ENCODE measurements at places on chromosomes 13 and 19.

GRCh38 chr19:47370045-47370611 is 21.0 kb downstream of the DHX34 start:
- peaks cover 47% of the 10 kb centered on the region for H3K36me3 ChIP-seq
- H3K27ac ChIP-seq, result no peak overlapping the region
- no peaks in the 10 kb centered on the region for H3K27me3 ChIP-seq

GRCh38 chr13:33053397-33054066 is 37.3 kb downstream of the KL start:
- no peaks in the 10 kb centered on the region for H3K36me3 ChIP-seq
- no peak overlapping the region for H3K4me3 ChIP-seq
- H3K27ac ChIP-seq, result no peak overlapping the region
- H3K4me1 ChIP-seq, result no peaks in the 10 kb centered on the region
- peaks cover 17% of the 10 kb centered on the region for H3K27me3 ChIP-seq
- no peak for DNase-seq

- H3K4me1 ChIP-seq, result peaks cover 7% of the 10 kb centered on the region
- H3K36me3 ChIP-seq, result peaks cover 3% of the 10 kb centered on the region
- peaks cover 47% of the 10 kb centered on the region for H3K27me3 ChIP-seq
- H3K4me3 ChIP-seq, result peak overlapping the region; percentile 21
- H3K27ac ChIP-seq, result no peak overlapping the region
- no peak for DNase-seq
Measured at GRCh38 chr19:53849237-53849676, 18.4 kb upstream of the MYADM start.

- H3K27ac ChIP-seq, result no peak overlapping the region
- H3K4me1 ChIP-seq, result no peaks in the 10 kb centered on the region
- no peak for DNase-seq
- no peaks in the 10 kb centered on the region for H3K36me3 ChIP-seq
Measured at GRCh38 chr13:82627183-82627582, 1255.1 kb downstream of the SLITRK1 start.

DNA sequence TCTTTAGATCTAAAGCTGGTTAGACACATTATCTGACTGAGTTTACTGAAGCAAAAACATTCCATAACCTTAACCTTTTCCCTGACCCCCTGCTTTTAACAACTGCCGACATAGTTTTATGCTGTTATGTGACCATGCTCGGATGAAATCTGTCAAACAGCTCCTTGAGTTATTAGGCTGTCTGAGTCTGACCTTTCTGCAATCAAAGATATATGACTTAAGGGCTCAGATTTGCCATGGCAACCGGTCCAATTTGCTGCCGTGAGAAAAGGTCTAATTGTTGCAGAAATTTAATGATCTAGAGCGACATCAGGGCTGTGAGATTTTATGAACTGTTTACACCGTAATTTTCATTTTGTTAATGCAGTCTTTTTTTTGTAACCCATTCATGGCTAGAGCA is 61.8 kb downstream of the URI1 start:
- H3K27me3 ChIP-seq, result no peaks in the 10 kb centered on the region
- H3K36me3 ChIP-seq, result peaks cover 15% of the 10 kb centered on the region
- H3K4me1 ChIP-seq, result peaks cover 24% of the 10 kb centered on the region

DNA sequence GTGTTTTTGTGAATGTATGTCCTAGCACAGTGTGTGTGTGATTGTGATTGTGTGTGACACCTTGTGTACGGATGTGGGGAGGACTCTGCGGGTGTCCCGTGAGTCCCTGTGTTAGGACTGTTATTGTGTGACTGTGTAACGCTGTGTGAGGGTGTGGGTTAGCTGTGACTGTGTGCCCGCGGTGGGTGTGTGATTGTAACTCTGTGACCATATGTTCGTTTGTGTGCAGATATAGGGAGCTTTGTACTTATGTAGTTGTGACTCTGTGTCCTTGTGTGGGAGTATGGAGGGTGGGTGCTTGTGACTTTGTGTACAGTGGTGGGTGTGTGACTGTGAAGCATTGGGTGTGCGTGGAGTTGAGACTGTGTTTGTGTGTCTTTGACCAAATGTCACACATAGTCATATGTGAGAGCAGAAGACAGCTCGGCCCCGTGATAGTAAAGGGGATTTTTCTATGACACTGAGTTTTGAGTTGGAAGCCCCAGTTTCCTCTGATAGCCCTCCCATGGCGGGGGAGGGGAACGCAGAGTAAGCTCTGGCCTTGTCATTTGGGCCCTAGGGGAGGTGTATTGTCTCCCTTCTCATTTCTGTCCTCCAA is 949 bp upstream of the ZNF260 start:
- H3K27ac ChIP-seq, result peak overlapping the region; percentile 91
- peak; percentile 11 for DNase-seq
- H3K4me3 ChIP-seq, result peak overlapping the region; percentile 92
- peaks cover 22% of the 10 kb centered on the region for H3K36me3 ChIP-seq

- H3K4me1 ChIP-seq, result no peaks in the 10 kb centered on the region
- H3K27ac ChIP-seq, result no peak overlapping the region
- no peak for DNase-seq
- peaks cover 14% of the 10 kb centered on the region for H3K27me3 ChIP-seq
Measured at GRCh38 chr13:78045916-78046315, 127.3 kb upstream of the EDNRB start.

DNA sequence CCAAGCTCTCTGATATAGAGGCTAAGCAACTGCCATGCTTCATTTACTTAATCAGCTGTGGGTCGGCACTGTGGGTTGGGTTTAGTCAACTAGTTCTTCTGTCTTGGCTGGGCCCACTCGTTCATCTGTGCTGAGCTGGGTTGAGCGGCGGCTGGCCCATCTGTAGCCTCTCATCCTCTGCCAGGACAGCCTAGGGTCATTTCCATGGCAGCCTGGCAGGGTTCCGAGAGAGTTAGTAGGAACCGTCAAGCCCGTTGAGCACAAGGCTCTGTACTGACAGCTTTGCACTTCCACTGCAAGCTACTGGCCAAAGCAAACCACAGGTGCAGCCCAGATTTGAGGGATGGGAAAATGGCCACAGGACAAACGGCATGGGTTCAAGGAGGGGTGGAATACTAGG is 6.6 kb upstream of the ZNF835 start:
- DNase-seq, result no peak
- H3K4me3 ChIP-seq, result no peak overlapping the region
- no peak overlapping the region for H3K27ac ChIP-seq
- no peaks in the 10 kb centered on the region for H3K27me3 ChIP-seq
- H3K36me3 ChIP-seq, result no peaks in the 10 kb centered on the region

DNA sequence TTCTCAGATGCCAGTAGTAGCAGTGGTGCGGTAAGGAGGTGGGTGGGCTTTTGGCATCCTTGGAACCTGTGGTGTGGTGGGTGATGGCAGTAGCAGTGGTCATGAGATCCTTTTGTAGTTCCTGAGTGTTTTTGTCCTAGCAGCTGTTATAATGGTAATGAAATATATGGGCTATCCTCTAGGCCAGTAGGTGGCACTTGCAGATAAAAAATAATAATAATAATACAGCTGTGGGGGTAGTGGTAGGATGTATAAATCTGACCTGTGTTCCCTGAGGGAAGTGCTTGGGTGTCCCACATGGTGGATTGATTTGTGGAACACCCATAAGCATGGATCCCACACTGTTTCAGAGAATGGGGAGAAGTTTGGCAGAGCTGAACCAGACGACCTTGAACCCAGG is 334.0 kb downstream of the SLITRK5 start:
- H3K36me3 ChIP-seq, result no peaks in the 10 kb centered on the region
- no peak overlapping the region for H3K27ac ChIP-seq
- DNase-seq, result no peak
- H3K4me3 ChIP-seq, result no peak overlapping the region

- H3K4me3 ChIP-seq, result peak overlapping the region; percentile 7
- peaks cover 99% of the 10 kb centered on the region for H3K27me3 ChIP-seq
- no peaks in the 10 kb centered on the region for H3K36me3 ChIP-seq
- no peak overlapping the region for H3K27ac ChIP-seq
- H3K4me1 ChIP-seq, result peaks cover 8% of the 10 kb centered on the region
- no peak for DNase-seq
Measured at GRCh38 chr13:27967736-27968315, 1.3 kb downstream of the CDX2 start.

- no peak for DNase-seq
- H3K4me3 ChIP-seq, result no peak overlapping the region
- no peaks in the 10 kb centered on the region for H3K36me3 ChIP-seq
Measured at GRCh38 chr13:43143591-43143990, 120.2 kb downstream of the DNAJC15 start.

GRCh38 chr19:29086182-29086581 is 126.8 kb downstream of the UQCRFS1 start:
- H3K4me3 ChIP-seq, result no peak overlapping the region
- no peaks in the 10 kb centered on the region for H3K36me3 ChIP-seq
- peaks cover 19% of the 10 kb centered on the region for H3K27me3 ChIP-seq
- DNase-seq, result no peak
- H3K4me1 ChIP-seq, result no peaks in the 10 kb centered on the region

- no peaks in the 10 kb centered on the region for H3K4me1 ChIP-seq
- H3K27me3 ChIP-seq, result peaks cover 34% of the 10 kb centered on the region
- no peak for DNase-seq
- H3K36me3 ChIP-seq, result no peaks in the 10 kb centered on the region
Measured at GRCh38 chr13:98200211-98200878, 23.3 kb upstream of the RNF113B start.

DNA sequence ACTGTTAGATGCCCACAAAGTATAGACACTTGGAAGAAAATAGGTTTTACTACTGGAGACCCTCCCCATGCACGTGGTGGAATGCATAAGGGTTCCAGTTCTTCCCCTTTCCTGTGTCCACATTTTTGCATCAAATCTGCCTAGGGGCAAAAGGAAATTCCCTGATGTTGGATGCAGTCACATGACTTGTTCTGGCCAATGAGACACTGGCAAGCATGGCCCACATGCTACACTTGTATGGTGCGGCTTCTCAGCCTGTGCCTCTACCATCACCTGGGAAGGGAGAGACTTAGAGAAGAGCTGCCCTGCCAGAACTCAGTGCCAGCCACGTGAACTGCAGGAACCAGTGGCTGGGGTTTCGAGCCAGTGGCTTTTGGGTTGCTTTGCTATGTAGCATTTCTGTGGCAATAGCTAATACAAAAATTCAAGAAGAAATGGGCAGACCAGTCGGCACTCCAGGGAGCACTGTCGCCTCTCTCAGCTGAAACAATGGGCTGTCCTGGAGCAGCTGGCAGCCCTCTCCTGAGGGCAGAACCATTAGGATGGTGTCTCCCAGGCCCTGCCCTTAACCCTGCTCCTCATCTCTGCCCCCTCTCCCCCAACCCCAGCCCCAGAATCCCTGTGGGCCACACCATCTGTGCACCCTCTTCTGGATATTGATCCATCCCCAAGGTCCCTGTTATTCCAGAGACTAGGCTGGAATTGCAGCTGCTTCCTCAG is 634.0 kb downstream of the UQCRFS1 start:
- H3K4me1 ChIP-seq, result peaks cover 6% of the 10 kb centered on the region
- DNase-seq, result no peak
- no peaks in the 10 kb centered on the region for H3K27me3 ChIP-seq
- no peaks in the 10 kb centered on the region for H3K36me3 ChIP-seq
- no peak overlapping the region for H3K4me3 ChIP-seq

DNA sequence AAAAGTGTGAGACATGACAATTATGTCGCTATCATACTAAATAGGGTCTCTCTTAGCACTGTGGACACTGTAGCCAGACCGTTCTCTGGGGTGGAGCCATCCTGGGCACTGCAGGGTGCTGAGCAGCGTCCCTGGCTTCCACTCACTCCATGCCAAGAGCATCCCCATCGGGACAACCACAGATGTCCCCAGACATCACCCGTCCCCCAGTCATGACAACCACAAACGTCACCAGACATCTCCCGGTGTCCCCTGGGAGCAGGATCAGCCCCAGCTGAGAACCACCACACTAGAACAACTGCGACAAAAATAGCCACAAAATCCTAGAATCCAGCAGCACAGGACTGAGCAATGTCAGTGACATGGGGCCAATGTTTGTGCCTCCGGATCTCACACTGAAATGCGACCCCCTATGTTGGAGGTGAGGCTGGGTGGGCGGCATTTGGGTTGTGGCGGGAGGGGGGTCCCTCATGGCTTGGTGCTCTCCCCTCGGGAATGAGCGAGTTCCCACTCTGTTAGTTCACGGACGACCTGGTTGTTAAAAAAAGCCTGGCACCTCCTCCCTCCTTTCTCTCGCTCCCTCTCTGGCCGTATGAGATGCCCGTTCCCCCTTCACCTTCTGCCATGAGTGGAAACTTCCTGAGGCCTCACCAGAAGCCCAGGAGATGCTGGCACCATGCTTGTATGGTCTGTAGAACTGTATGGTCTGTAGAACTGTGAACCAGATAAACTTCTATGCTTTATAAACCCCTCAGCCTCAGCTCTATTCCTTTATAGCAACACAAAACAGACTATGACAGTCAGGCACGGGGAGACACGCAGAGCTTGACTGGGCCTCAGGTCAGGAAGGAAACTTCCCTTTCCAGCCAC is 93.9 kb downstream of the GADD45B start:
- no peaks in the 10 kb centered on the region for H3K36me3 ChIP-seq
- no peaks in the 10 kb centered on the region for H3K27me3 ChIP-seq
- no peak for DNase-seq
- H3K4me1 ChIP-seq, result no peaks in the 10 kb centered on the region
- no peak overlapping the region for H3K27ac ChIP-seq

DNA sequence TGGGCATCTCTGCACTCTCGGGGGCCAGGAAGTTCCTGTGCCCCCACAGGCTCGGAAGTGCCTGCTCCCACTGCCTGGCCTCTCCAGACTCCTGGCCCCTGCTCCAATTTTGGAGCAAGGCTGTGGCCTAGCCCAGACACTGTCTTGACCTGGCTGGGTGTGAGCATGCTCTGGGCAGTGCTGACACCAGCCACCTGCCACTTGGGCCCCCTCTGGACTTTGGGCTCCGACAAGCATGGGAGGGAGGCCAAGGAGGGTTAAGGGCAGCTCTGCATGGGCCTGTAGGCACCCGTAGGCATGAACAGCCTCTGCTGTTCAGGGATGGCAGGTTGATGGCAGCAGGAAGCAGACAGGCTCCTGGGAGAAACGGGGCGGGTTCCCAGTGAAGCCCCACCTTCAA is 26.0 kb upstream of the RBM26 start:
- DNase-seq, result no peak
- no peak overlapping the region for H3K27ac ChIP-seq
- H3K27me3 ChIP-seq, result no peaks in the 10 kb centered on the region

GRCh38 chr13:79457390-79457789 is 23.6 kb upstream of the NDFIP2 start:
- H3K4me1 ChIP-seq, result peaks cover 2% of the 10 kb centered on the region
- no peaks in the 10 kb centered on the region for H3K27me3 ChIP-seq
- H3K36me3 ChIP-seq, result no peaks in the 10 kb centered on the region
- no peak for DNase-seq
- H3K27ac ChIP-seq, result no peak overlapping the region
- no peak overlapping the region for H3K4me3 ChIP-seq

DNA sequence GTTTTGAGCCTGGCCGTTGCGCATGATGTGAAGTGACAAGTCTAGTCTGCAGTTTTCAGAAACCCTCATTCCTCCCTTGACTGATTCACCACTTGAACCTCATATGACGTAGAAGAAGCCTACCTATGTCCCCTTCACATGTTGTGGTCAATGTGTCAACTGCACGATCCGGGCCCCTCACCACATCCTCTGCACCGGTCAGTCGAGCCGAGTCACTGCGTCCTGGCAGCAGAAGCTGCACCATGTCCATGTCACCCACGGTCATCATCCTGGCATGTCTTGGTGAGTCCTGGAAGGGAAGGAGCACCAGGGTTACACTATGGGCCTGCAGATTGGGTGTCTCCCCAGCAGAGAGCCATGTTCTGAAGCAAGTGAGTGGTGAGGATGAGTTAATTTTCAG is at the start of gene KIR2DL4:
TSS of gene KIR2DL4 (plus strand) at position 201 of the 400 bp plus-strand sequence. CDS start at position 243, 42 bp downstream.
- no peaks in the 10 kb centered on the region for H3K36me3 ChIP-seq
- DNase-seq, result no peak
